ENCODE measurements at places on chromosomes 3 and 15.

- DNase-seq, result no peak
Observed at GRCh38 chr15:63191895-63192618, 2.7 kb downstream of the RAB8B start.

DNA sequence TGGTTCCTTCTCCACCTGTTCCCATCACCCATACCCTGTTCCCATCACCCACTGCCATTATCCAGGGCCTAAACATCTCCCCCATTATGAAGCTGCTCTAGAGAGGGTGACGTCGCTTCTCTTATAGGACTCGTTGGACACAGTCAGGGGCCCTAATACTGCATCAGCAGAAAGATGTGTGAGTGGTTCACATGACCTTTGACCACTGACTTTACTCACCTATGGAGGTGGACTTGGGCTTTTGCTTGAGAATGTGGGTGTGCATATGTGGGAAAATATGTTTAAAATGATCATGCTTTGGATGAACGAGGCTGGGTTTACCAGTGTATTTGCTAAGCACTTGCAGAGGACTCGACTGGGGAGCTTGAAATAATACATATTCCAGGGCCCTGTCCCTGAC is 26.8 kb downstream of the RBP2 start:
- DNase-seq, result no peak

DNA sequence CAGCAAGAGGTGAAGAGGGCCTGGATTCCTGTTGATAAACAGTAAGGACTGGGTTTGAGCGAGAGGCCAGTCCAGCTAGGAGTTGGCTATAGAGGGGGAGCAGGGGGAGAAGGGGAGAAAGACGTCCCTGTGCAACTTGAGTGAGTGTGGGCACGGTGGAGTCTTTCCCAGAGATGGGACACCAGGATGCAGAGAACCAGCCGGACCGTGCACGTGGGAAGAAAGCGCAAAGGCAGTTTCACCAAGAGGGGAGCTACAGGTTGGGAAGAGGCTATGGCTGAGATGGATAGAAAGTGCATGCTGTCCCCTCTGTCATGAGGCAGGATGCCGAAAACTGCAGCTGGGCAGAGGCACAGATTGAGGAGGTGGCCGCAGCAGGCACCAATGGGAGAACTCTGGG is 96.0 kb upstream of the TLE3 start:
- DNase-seq, result no peak

- no peak for DNase-seq
Observed at GRCh38 chr3:128784232-128784631, 58.2 kb downstream of the RAB7A start.

DNA sequence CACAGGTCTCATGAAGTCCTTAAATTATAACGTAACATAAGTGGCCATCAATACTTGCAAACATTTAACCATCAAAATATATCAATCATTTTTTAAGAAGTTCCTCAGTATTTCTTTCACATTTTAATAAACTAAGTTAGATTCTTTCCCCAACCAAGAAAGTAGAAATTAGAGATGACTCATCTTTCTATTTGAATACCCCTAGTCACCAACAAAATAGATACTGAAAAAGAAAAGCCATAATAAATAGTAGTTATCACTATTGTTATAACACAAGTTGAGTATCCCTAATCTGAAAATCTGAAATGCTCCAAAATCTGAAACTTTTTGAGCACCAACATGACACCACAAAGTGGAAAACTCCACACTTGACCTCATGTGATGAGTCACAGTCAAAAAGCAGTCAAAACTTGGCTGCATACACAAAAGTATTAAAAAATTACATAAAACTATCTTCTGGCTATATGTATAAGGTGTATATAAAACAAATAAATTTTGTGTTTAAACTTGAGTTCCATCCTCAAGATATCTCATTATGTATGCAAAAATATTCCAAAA is 3.7 kb downstream of the SHQ1 start:
- no peak for DNase-seq

DNA sequence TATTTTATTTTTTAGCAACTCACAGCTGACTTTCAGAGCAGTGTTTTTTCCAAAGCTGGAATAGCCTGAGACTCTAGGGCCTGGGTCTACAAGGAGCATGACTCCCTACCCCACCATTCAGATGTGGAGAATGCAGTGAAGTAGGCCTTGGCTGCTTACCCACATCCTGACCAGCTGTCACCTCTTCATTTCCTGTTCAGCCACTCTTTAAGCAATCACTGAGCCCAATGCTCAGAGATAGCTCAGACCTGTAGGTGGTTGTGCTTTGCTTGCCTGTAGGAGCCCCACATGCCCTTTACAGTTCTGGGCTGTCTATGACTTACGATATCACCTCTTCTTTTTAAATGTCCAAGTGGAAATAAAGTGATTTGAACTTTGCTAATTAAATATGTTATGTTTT is 148.1 kb downstream of the NEK11 start:
- no peak for DNase-seq

DNA sequence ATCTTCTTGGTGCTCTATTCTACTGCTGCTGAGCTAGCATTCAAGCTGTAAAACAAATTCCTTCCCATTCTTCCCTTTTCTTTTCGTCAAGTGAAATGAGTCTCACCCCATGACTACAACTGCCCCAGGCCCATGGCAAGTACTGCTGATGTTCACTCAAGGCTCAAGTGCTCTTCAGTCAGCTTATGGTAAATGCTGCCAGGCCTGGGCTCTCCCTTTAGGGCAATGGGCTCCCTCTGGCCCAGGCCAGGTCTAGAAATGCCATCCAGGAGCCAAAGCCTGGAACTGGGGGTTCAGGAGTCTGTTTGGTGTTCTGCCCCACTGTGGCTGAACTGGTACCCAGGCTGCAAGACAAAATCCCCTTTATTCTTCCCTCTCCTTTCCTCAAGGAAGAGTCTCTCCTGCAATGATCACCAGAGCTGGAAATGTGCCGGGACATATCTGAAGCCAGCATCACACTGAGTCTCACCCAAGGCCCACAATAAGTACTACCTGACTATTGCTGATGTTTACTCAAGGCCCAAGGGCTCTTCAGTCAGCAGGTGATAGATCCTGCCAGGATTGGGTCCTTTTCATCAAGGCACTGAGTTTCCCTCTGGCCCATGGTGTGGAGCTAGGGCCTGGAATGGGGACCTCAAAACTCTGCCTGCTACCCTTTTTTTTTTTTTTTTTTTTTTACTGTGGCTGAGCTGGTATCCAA is 205.0 kb upstream of the STAC start:
- no peak for DNase-seq

DNA sequence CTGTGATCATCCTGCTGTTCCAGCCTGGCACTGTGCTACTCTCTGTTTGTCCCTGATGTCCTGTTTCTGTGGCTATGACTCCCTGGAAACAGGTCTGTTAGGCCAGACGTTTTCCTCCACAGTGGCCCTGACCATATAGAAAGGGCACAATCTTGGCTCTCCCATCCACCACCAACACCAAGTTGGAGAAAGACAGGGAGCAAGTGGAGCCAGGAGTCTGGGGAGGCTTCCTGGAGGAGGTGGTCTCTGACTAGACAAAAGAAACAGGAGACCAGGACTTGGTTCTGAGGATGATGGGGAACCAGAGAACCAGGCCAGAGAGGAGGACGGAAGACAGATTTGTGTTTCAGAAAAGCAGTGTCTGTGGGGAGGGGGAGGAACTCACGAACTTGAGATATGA is 49.2 kb upstream of the SMAD6 start:
- no peak for DNase-seq

GRCh38 chr3:52404391-52404790 is 40.5 kb downstream of the SEMA3G start:
- no peak for DNase-seq

GRCh38 chr15:82648257-82649103 is 1.3 kb upstream of the CPEB1 start:
- DNase-seq, result no peak

- DNase-seq, result peak; percentile 21
Observed at GRCh38 chr3:78887547-78888011, 880.2 kb downstream of the ROBO1 start.

GRCh38 chr3:134711284-134711683 is 60.5 kb upstream of the KY start:
- no peak for DNase-seq

DNA sequence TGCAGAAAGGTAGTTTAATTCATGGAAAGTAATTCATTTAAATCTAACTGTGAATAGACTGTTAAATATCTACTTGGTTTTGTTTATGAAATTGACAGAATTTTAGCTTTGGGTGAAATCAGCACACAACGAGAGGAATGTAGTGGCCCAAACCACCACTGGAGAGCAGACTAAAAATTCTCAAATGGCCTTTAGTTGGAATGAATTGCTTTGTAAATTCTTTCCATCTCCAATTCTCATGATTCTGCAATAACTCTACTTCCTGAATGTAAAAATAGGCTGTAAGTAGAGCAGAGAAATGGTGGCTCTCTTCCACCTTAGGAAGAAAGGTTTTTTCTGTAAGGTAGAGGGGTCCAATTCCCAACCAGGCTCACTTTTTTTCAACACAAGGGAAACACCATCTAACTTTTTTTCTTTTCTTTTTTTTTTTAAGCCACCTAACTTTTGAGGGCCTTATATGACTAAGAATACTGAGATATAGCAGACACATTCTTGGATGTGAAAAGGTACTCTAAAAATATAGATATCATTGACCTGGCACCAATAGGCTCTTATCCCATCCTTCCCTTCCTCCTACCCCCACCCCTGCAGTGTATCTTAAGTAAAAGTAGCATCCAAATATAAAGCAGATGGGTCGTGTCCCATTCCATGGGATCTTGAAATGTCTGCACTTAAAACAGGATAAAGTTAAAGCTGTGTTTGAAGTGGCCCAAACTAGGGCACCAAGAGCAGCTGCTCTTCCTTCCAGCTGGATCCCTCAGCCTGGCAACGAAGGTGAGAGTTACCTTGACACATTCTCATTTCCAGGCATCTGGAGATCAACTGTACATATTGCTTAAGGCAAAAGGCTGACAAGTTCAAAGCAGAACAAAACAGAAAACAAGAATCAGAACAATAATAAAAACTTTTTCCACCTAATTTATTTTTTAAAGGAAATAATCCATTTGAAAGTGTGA is 194.1 kb downstream of the TPRG1 start:
- no peak for DNase-seq

- no peak for DNase-seq
Observed at GRCh38 chr3:41932464-41932863, 29.4 kb downstream of the ULK4 start.

DNA sequence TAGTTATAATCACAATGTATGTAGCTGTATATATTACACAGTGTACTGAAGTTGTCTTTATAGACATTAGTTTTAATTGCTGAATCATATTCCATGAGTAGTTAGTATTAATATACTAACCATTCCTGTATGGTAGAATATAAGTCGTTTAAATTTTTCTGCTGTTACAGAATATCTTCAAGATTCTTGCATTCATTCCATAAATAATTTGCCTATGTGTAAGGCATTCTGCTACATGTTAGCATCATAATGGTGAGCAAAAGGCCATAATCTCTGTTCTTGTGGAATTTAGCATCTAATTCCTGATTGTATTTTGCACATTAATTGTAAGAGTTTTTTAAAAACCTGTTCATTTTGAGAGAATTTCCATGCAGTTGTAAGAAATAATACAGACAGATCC is 14.1 kb downstream of the GYG1 start:
- no peak for DNase-seq

DNA sequence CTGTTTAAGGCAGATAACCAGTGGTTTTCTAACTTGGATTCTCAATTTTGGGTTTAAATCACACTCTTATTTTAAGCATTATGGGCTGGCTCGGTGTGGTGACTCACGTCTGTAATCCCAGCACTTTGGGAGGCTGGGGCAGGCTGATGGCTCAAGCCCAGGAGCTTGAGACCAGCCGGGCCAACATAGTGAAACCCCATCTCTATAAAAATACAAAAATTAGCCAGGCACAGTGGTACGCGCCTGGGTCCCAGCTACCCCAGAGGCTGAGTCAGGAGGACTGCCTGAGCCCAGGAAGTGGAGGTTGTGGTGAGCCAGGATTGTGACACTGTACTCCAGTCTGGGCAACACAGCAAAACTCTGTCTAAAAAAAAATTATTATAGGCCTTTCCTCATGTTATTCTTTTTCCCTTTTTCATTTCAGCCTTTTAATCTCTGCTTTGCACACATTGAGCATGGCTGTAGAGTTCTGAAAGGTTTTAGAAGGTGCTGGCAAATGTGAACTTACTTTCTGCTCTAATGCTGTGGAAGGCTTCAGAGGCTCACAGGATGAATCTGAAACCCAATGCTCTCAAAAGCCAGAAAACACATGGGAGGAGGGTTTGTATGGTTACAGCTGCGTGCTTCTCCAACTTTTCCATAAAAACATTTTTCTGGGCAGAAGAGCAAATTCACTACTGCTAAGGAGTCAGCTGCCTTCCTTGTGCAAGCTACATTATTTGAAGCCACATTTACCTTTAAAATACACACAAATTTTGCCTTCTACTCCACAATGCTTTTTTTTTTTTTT is 32.5 kb downstream of the CHAC1 start:
- no peak for DNase-seq

- DNase-seq, result no peak
Observed at GRCh38 chr3:101898752-101899169, 49.4 kb downstream of the NFKBIZ start.

DNA sequence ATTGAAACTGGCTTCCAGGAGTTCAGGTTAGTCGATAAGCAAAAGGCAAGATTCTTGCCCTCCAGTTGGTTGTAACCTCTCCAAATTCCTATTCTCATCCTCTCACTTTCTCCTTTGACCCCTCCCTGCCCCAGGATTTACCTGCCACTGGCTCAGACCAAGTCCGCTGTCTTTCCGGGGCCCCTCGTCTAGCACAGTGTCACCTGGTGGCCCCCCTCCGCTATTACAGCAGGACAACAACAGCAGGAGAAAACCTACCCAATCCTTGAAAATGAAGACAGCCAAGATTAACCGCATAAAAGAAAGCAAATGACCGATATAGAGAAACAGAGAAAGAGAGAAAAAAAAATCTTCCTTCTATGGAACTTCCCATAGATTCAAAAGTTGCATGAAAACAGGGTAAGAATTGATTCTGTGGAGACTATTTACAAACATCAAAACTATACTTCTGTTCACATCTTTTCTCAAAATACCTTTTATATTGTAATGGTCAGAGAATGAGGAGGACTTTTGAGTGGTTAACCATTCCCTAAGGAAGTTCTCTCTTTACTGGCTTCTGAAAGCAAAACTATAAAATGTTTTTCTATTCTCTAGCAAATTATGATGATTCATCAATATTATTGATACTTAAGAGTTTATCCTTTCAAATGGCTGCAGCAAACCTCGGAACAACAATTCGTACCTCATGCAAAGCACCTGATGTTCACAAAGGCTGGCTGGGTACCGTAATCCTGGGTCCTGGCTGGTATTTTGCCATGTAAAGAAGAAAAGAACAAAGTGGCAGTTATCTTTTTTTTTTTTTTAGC is 10.0 kb upstream of the ST8SIA2 start:
- DNase-seq, result peak; percentile 9

- no peak for DNase-seq
Observed at GRCh38 chr15:31435912-31436628, 109.4 kb downstream of the KLF13 start.

GRCh38 chr3:154786724-154787123 is 293.4 kb upstream of the MME start:
- no peak for DNase-seq

- no peak for DNase-seq
Observed at GRCh38 chr3:150528354-150528797, 17.9 kb downstream of the SERP1 start.
